ENCODE measurements at places on chromosomes 4 and X.

GRCh38 chr4:23937173-23937572, 47.3 kb upstream of the PPARGC1A start:
- H3K4me3 ChIP-seq = no peak overlapping the region
- H3K27me3 ChIP-seq = no peaks in the 10 kb centered on the region
- DNase-seq = no peak
- H3K36me3 ChIP-seq = no peaks in the 10 kb centered on the region

DNA sequence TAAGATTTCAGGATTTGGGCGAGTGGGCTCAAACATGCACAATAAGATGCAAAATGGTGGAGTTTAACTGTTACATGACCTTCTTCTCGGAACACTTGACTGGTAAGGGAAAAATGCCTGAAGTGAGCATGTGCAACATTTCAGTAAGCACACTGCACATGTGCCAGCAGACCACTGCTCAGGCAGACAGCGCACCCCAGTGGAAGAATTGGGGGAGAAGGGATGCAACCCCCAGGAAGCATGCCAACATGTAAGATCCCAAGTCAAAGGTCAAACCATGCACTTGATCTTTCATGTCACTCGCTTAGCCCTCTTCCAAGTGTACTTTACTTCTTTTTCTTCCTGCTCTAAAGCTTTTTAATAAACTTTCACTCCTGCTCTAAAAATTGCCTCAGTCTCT, 256.3 kb downstream of the CENPC start:
- no peak overlapping the region for H3K27ac ChIP-seq
- H3K4me3 ChIP-seq = no peak overlapping the region
- no peaks in the 10 kb centered on the region for H3K27me3 ChIP-seq
- H3K36me3 ChIP-seq = no peaks in the 10 kb centered on the region
- peak; percentile 18 for DNase-seq
- H3K4me1 ChIP-seq = no peaks in the 10 kb centered on the region

DNA sequence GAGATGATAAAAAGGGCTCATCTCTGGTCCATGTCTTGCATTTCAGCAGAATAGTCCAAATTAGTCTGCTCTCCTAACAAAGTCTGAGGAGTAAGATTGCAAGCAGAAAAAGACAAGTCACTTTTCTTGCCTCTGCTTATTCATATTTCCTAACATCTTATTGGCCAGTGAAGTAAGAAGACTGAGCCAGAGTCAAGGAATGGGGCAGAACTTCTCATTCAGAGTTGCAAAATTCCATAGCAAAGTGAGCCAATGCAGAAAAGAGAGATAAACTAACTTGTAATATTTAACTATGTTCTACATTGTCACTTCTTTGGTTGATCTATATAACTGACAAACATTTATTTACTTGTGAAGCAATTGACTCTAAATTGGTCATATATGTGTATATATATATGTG, 2304.0 kb downstream of the ARAP2 start:
- no peak overlapping the region for H3K4me3 ChIP-seq
- no peak overlapping the region for H3K27ac ChIP-seq
- no peak for DNase-seq
- no peaks in the 10 kb centered on the region for H3K4me1 ChIP-seq
- H3K36me3 ChIP-seq = no peaks in the 10 kb centered on the region

- H3K4me1 ChIP-seq = no peaks in the 10 kb centered on the region
- H3K36me3 ChIP-seq = no peaks in the 10 kb centered on the region
- H3K27ac ChIP-seq = no peak overlapping the region
- H3K4me3 ChIP-seq = no peak overlapping the region
Observed at GRCh38 chr4:151581570-151581969, 172.6 kb downstream of the FHIP1A start.

GRCh38 chr4:513327-513726, 14.3 kb downstream of the PIGG start:
- H3K4me3 ChIP-seq = no peak overlapping the region
- DNase-seq = no peak
- H3K36me3 ChIP-seq = peaks cover 91% of the 10 kb centered on the region
- peaks cover 13% of the 10 kb centered on the region for H3K4me1 ChIP-seq
- no peak overlapping the region for H3K27ac ChIP-seq

DNA sequence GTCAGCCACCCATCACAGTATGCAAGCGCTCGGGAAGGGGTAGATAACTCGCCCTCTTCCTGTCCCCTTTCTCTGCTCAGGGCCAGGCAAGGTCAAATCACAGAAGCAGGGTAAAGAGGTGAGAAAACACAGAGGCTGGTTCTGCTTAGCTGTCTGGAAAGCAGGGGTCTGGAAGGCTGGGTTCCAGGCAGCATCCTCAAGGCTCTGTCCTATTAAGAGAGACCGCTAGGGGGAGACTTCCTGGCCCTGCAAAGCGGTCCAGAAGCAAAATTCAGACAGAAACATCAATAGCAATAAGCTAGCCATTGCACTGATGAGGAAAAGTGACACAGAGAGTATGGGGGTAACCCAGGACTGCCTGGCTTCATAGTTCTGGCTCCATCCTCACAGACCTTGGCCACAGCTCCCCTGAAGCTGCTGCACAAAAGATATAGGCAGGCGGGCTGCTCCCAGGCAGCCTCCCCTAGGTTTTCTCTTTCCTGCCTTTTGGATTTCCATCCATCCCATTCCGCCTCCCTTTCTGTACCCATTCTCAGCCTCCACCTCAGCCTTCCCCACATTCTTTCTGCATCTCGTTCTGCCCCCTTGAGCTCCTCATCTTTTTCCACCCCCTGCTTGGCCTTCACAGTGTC, 308.5 kb downstream of the EVC2 start:
- no peak overlapping the region for H3K4me3 ChIP-seq
- no peaks in the 10 kb centered on the region for H3K36me3 ChIP-seq
- no peak overlapping the region for H3K27ac ChIP-seq
- DNase-seq = no peak
- no peaks in the 10 kb centered on the region for H3K4me1 ChIP-seq
